GM13977 (cell line): ENCODE measurements at places on chromosomes 3 and 15.

GRCh38 chr3:106485802-106486201, 617.0 kb upstream of the CBLB start:
- no peak for DNase-seq

- DNase-seq = no peak
Measured at GRCh38 chr3:155019575-155019974, 60.5 kb upstream of the MME start.

- no peak for DNase-seq
Measured at GRCh38 chr3:40254891-40255290, 54.6 kb upstream of the EIF1B start.

DNA sequence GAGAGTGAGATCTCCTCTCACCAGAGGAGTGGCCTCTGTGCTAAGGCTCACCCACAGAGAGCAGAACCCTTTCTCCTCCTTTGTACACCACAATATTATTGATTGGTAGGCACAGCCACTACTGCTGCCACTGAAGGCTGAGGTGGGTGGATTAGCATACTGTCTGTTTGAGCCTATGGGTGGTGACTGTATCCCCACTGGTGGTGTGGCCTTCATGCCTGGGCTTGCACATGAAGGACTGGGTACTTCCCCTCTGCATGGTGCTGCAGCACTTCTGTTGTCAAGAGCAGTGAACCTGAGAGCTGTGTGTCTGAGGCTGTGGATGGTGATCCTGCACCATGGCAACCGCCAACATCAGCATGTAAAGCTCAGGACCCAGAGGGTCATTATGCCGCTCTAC, 35.7 kb upstream of the NECTIN3 start:
- DNase-seq = no peak

GRCh38 chr3:195853036-195853435, 41.3 kb upstream of the MUC4 start:
- DNase-seq = no peak

- DNase-seq = no peak
Measured at GRCh38 chr3:190217081-190217480, 96.4 kb upstream of the P3H2 start.

- no peak for DNase-seq
Measured at GRCh38 chr3:146431240-146431639, 38.1 kb downstream of the PLSCR2 start.

GRCh38 chr3:72855001-72855400, 6.8 kb upstream of the SHQ1 start:
- DNase-seq = no peak

DNA sequence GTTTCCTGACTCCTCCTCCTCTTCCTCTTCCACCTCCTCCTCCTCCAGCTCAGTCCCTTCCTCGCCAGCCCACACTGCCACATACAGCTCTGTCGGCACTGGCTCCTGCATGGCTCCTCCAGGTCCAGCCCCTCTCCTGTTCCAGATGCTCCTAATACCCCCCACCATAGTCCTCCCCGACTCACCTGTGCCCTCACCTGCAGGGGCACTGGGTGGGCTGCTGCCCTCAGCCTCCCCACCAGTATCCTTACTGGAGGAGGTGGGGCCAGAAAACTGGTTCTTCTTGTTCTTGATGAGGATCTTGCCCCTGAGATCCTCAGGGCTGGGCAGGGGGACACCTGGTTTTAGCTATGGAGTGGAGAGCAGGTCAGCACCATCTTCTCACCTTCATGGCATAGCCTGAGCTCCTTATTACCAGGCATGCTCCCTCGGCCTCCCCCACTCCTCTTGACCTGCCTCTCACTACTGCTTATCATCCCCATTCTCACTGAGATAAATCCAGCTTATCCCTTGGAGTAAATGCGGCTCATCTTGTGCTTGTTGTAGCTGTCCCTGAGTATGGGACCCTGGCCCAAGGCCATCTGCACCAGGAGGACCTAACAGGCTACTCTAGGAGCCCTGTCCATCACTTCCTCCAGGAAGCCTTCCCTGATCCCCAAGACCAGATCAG, 11.0 kb downstream of the PLCB2 start:
- DNase-seq = no peak

DNA sequence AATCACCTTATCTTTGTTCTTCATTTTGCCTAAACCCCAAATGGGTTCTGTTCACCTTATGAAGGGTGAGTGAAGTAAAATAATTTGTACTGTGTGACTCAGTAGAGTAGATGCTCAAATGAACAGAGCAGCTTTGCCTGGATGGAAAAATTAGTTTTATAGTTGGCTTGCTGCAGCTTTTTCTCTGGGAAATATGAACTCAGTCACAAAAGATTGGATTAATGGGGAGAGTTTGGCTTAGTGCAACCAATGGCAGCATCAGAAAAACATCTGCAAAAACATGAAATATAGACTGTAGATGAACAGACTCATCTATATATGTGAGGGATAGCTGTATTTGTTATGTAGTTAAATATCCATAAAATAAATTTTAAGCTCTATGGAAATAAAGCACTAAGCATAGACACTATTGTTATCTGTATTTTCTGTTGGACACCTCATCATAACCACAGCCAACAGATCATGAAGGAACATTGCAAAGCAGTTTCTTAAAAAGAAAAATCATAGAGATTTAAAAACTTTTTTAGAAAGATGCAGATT, 181.3 kb downstream of the ECT2 start:
- DNase-seq = no peak

- no peak for DNase-seq
Measured at GRCh38 chr3:30658328-30659052, 52.1 kb downstream of the TGFBR2 start.

- DNase-seq = no peak
Measured at GRCh38 chr3:45772341-45773035, 23.8 kb downstream of the SLC6A20 start.

DNA sequence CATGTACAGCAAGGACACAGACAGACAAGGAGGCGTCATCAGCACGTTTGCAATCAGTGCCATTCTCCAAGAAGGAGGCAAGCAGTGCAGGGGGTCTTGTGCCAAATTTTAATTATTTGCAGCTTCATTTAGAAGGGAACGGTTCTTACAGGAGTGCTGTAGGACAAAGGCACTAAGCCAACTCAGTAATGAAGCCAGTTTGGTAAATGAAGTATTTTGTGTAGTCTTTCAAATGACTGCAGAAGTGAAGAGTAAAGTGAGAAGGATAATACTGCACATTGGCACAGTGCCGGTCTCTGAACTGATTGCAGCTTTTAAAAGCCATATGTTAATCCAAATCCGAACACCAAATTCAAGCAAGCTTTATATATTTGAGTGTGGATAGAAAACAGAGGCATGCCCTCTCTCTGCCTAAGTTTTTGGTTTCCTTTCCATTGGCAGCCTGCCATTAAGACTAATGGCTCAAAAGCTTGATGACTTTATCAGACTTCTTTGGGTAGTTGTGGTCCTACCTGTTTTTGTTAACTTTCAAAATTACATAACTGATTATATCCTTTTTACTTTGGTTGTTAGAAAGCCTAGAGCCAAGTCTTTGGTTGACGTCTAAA, 101.3 kb downstream of the SENP2 start:
- DNase-seq = no peak

- DNase-seq = no peak
Measured at GRCh38 chr3:52681596-52681995, 4.1 kb downstream of the PBRM1 start.

DNA sequence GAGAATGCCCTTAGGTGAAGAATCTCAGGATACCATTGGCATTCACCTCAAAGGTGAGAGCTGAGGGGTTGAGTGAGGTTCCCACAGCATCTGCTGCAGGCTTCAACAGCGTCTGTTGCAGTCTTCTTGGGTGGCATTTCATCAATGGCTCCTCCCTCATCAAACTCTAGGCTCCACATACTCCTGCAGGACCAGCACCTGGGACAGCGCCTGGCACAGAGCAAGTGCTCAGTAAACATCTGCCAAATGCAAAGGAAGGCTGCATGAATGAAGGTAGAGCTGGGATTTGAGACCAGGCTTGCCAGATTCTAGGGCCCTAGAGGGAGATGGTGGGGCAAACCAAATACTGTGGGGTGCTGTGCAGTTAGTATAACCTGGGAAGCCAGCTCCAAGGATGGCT, 9.6 kb downstream of the TRH start:
- no peak for DNase-seq

- no peak for DNase-seq
Measured at GRCh38 chr3:25597535-25598101, 67.1 kb downstream of the TOP2B start.

DNA sequence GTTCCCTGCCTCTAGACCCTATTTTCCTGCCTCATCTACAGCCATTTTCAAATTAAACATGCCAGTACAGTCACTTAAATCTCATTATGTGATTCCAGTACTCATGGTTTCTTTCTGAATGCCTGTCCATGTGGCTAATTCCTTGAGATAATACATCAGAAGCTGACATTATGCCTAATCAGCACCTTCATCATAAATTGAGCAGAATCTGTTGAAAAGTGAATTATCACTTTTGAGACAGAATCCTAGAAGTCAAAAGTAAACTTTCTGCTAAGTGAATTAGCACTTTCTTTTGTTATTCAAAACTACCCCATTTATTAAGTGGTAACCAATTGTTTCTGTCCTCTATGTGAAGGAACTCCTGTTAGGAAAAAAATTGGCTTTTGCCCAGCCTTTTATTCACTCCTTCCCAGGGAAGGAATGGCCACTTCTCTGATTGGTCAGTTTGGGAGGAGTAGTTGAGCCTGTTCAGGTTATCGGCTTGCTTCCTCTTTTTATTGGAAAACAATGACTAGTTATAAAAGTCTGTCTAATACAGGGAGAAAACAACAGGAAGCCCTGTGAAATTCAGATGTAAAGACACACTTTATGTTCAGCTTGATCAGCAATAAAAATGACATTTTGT, 40.5 kb downstream of the OSTN start:
- no peak for DNase-seq

- no peak for DNase-seq
Measured at GRCh38 chr3:119585208-119585607, 5.9 kb downstream of the ADPRH start.

DNA sequence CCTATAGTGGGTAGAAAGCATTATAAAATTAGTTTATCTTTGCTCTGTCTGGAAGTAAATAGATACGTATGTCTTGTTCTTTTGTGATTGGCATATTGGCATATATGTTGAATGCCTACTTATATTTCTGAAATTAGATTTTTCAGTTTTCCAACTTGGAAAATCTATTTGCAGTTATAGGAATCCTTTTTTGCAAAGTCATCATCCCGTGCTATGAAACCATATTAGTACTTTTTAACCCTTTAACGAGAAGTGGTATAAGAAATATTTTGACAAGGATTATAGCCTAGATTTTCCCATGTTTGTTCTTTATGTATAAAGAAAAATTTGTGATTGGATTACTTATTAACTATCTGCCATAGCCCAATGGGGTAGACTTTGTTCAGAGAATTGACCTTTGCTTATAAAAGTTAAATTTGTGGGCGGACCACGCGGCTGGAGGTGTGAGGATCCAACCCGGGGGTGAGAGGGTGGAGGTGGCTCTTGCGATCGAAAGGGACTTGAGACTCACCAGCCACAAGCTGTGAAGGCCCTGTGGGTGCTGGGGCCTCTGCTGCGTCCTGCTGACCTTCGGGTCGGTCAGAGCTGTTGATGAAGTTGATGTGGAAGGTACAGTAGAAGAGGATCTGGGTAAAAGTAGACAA, 5.9 kb downstream of the LRRC28 start:
- no peak for DNase-seq

- DNase-seq = no peak
Measured at GRCh38 chr3:77283108-77283507, 243.2 kb downstream of the ROBO2 start.

- DNase-seq = no peak
Measured at GRCh38 chr3:127762787-127763105, 59.6 kb downstream of the MGLL start.

DNA sequence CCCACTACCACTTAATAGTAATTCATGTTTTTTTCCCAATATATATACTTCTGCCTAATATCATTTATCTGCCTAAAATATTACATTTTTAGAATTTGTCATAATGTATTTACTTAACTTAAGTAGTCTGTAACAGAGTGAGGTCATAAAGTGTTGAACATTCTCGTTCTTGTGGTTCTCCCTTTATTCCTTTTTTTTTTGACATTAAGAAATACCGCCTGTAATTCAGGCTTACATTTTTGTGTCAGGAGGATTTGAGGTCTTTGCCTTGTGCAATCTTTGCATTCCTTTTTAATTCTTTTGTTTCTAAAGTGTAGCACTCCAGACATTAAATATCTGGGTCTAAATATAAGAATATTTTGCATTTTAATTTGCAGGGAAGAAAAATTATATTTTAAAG, 315.4 kb downstream of the PTPRG start:
- DNase-seq = no peak

- DNase-seq = no peak
Measured at GRCh38 chr3:185558395-185558794, 6.0 kb upstream of the LIPH start.

GRCh38 chr3:16466822-16467221, 46.7 kb downstream of the RFTN1 start:
- no peak for DNase-seq

DNA sequence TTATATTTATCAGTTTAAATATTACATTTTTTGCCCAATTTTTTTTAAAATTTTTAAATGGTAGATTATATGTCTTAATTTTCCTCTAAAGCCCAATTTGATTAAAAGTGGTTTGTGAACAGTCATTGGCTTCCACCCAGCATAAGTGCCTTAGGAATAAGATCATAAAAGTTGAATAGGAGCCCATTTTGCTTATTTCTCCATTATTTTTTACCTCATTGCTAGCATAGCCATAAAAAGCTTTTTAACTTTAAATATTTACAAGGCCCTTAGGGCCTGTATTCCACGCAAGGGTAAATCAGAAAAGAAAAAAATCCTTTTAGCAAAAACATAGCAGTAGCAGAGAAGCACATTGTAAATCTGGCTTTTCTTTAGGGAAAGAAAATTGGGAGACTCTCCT, 9.0 kb downstream of the TTC14 start:
- DNase-seq = no peak

GRCh38 chr3:11276901-11277300, 4.7 kb downstream of the ATG7 start:
- no peak for DNase-seq

GRCh38 chr3:111732252-111732879, 126.7 kb upstream of the PHLDB2 start:
- no peak for DNase-seq

DNA sequence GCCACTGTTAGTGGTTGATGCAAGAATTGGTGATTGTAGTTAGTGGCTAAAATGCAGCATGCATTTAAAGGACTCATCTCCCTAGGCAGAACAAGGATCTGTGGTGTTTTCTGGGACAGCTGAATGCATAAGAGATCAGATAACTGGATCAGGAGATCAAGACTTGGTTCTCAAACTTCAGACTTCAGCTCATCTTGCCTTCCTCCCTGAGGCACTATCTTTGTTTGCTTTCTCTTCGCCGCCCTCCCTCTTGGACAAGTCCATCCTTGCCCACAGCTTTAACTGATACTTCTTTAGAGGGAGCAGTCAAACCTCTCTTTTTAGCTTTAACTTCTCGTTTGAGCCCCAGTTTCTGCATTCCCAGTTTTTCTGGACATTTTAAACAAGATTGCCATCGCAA, 195.4 kb upstream of the TPRG1 start:
- no peak for DNase-seq

DNA sequence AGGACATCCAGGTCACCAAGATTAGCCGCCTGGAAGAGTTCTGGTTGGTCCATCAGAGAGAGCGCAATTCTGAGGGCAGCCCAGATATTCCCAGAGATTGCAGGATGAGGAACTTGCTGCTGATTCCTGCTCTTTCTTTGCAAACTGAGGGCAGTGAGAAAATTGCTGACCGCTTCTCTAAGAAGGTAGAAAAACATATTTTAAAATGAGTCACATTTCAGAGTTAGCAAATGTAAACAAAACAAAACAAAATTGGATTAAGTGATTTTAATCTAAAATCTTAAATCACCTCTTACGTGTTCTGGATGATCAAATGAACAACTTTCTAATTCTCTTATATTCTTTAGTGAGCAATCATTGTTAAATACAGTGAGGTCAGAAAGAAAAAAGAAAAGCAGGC, 149.0 kb downstream of the USP13 start:
- DNase-seq = no peak
